ENCODE measurements at places on chromosomes 2 and 18.

DNA sequence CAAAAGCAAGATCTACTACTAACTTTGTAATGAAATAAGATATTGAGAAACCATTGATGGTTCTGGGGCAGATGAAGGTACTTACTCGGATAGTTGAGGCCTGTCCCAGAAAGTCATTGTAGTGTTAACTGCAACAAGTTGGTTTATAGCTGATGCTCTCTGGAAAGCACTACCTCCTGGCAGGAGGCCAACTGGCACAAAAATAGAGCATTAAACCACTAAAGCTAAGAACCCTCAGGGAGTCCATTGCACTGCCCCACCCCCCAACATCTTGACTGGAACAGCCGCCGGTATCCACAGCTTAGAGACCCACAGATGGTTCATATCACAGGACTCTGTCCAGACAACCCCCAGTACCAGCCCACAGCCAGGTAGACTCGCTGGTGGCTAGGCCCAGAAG lies 552.5 kb upstream of the CRIM1 start:
- DNase-seq, result no peak

GRCh38 chr2:215413484-215413777 lies 22.4 kb downstream of the FN1 start:
- DNase-seq, result no peak

DNA sequence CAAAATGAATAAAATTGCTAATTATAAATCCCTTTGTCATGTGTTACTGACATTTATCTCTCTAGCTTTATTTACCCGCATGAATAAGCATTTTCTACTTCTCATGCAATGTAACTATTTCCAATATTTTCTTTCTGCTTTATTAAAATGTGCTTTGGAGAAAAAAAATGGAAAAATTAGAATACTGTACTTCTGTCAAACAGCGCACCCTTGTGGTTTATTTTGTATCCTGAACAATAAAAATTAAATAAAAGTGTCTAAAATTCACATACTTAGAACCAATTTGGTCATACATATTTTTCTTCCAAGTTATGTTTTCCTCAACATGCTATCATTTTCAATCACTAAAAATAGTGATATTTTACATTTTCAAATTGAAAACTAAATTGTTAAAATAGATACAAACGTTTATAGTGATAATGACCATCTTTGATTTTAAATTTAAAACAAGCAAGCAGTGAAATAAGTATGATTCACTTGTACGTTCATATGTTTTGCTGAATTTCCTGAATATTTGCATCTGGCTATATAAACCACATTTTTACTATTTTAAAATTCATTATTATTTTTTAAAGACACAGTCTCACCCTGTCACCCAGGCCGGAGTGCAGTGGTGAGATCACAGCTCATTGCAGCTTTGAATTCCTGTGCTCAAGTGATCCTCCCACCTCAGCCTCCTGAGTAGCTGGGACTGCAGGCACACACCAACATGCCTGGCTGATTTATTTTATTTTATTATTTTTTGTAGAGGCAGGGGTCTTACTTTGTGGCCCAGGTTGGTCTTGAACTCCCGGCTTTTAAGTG lies 95.9 kb upstream of the GRB14 start:
- no peak for DNase-seq

- no peak for DNase-seq
Observed at GRCh38 chr2:173991856-173992588, 26.8 kb upstream of the SP3 start.

GRCh38 chr2:237177052-237177451 lies 91.4 kb downstream of the COPS8 start:
- DNase-seq, result no peak

- no peak for DNase-seq
Observed at GRCh38 chr18:79609841-79610281, 69.7 kb upstream of the CTDP1 start.

DNA sequence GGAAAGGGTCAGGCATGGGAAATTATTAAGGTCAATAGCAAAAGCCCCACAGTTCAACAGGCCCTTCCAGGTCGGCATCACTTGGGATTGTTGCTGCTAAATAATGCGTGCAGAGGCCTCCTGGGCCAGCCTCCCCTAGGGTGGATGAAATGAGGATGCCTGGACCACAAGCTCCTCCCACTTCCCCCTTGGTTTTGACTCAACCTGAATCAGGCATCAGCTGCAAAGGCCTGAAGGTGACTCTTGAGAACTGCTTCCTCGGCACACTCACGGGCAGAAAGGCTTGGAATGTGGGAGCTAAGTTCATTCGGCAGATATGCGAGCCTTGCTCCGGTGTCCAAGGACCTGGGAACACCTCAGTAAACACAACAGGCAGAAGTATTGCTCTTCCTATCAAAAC lies 69.3 kb downstream of the MBP start:
- DNase-seq, result no peak

GRCh38 chr18:44557616-44558151 lies 123.0 kb upstream of the SETBP1 start:
- no peak for DNase-seq

GRCh38 chr2:235414422-235414821 lies 79.4 kb upstream of the AGAP1 start:
- DNase-seq, result no peak

DNA sequence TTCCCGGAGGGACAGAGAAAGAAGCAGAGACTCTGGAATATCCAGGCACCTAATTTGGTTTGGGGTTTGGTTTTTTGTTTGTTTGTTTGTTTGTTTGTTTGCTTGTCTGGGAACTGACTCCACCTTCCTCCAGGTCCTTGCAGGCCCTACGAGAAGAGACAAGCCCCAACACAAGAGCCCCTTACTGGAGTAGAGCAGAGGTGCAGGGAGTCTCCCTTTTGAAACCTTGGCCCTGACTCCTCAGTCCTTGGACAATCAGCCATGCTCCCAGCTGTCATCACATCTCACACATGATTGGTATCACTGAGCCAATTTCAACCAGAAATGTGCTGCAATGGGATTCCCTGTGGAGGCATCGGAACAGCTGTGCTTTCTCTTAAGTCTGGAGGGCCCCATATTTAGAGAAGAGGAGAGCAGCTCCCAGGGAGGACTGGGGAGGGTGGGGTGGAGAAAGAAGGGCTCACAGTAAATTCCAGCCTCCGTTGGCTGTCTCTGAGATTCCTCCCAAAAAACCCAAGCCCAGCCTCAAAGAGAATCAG lies 279.9 kb upstream of the NCKAP5 start:
- no peak for DNase-seq

DNA sequence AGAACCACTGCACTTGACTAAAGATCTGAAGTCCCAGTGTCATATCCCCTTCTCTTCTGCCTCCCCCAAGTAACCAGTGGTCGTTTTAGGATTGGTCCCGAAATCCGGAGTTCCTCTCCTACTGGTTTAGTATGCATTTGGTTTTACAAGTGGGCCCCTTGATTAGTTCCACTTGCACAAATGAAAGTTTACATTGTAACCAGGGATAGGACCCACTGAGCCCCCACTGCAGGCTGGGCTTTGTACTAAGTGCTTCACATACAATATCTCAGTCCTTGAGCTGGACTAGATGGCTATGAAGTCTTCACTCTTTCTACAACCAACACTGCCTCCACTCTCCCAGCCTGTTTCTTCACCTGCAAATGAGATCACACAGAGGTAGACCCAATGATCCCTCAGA lies 50.4 kb downstream of the CYRIA start:
- no peak for DNase-seq

GRCh38 chr2:101002562-101003277 lies 631 bp downstream of the RPL31 start:
- peak; percentile 19 for DNase-seq

GRCh38 chr2:202307690-202308089 lies 42.1 kb downstream of the NOP58 start:
- no peak for DNase-seq

GRCh38 chr2:137980459-137980858 lies 16.2 kb downstream of the HNMT start:
- no peak for DNase-seq

GRCh38 chr2:127191331-127192219 lies 28.5 kb downstream of the CYP27C1 start:
- DNase-seq, result no peak

DNA sequence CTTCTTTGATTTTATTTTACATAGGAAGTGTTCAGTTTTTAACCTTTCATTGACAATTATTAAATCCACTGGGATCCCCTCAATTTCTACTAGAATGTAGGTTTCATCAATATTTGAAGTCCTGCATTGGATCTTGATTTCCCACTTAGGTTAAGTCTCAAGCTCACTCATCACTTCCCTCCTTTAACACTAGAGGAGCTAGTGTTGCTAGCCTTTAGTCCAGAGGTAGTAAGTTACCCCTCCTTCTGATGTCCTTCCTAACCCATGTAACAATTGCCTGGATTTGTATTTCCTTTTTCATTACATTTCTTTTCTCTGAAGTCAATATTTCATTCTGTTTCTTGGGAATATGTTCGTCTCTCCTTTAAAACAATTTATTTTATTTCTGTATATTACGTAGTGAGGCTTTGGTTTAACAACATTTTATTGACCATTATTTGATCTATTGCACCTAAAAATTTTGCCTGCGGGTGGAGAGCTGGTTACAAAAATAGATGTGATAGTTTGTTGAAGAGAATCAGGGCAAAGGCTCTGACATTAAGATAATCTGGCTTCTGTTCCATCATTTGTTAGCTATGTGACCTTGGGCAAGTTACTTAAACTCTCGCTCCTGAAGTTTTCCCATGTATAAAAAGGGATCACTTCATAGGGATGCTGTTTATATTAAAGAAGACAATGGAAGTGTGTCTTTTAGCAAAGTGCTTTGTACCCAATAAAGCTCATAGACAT lies 833.0 kb downstream of the SLC4A3 start:
- DNase-seq, result no peak

DNA sequence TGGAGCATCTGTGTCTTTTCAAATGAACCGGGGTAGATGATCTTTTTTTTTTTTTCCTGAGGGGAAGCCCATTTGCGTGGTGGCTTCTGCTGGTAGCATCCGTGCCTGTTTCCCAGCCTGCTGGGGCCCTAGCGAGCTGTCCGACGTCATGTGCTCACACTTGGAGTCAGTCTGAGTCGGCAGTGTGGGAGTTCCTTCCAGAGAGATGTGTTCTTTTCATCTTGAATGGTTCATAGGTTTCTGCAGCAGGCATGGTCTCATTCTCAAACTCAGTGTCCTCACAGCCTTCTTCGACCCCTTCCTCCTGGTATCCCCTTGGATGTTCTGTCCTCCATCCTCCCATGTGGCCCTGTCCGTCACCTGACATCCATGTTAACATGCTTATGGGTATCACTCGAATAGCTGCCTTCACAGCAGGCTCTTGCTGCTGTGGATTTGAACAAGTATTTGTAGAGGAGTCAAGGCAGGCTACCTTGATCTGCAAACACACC lies 51.0 kb downstream of the LDLRAD4 start:
- DNase-seq, result no peak

GRCh38 chr2:57434972-57435371 lies 611.6 kb upstream of the VRK2 start:
- DNase-seq, result no peak
